NCI-H226 (cell line): ENCODE measurements at places on chromosomes 2 and 18.

DNA sequence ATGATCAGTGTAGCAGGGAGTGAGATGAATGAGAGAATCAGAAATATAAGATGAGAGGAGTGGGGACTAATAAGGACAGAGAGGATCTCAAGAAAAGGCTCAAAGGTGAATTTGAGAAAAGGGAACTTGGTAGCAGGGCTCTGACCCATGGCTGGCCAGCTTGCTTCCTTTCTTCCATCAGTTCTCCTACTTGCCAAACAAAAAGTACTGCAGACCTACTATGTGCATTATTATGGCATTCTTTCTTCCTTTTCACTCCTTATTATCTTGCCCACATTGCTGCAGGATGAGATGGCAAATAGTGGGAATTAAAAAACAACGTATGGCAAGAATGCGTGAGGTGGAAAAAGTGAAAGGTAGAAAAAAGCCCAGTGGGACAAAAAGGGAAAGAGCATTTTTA is 33.0 kb downstream of the PRKD3 start:
- no peak for DNase-seq

DNA sequence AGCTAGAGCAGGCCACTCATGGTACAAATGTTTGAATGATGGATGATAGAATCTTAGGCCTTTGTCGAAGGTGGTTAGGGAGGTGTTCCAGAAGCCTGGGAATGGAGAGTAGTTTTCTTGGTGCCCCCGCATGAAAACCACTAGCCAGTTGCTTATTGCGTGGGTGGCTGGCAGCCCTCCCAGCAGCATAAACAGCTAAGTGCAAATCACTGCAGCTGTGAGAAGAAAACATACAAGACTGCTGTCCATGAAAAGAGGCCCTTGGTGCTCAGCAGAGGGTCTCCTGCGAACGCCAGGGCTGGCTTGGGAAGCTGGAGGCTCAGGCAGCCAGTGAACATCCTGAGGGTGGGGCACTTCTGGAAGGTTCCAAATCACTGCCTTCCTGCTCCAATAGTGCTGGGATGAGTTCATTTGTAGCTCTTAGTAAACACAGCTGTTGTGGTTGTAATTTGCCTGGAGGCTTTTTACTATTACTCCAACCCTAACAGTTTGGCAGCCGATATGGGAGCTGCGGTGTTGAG is 118.8 kb downstream of the MGAT5 start:
- DNase-seq: peak; percentile 83

DNA sequence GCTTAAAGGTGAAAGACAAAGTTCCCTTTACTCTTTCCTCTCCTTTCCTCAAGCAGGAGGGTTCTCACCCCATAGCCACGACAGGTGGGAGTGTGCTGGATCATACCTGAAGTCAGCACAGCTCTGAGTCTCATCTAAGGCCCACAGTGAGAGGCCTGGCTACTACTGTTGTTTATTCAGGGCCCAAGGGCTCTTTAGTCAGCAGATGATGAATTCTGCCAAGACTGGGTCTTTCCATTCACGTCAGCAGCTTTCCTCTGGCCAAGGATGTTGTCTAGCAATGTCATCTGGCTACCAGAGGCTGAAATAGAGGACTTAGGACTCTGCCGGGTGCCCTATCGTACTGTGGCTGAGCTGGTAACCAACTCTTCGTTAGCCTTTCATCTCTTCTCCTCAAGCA is 308.4 kb upstream of the THUMPD2 start:
- no peak for DNase-seq

- no peak for DNase-seq
These were observed 305.9 kb upstream of the SALL3 start for GRCh38 chr18:78673516-78674321.

DNA sequence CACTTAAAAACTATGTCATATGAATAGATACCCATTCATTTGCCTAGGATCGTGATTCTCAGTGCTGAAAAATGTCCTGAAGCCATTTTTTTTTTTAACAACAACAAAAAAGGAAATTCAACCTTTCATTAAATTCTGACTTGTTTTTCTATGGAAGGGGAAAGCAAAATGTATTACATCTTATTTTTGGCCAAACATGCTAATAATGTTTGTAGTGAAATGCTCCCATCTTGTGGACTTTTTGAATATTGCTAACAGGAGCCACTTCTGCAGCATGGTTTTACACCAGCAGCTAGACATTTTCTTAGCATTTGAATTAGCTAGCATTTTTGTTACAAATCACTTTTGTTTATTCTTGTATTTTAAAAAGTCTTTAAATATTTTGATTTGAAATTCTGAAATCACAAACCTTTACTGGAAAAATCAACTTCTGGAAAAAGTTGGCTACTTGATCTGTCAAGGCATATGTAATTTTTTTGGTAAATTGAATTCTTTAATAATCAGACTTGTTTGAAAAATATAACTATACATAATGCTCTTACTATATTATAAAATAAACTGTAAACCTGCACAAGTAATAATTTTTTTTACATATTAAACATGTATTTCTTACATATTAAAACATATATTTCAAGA is 75.8 kb downstream of the KIDINS220 start:
- peak; percentile 12 for DNase-seq

GRCh38 chr2:179927041-179927440 is 65.6 kb upstream of the ZNF385B start:
- DNase-seq: no peak

DNA sequence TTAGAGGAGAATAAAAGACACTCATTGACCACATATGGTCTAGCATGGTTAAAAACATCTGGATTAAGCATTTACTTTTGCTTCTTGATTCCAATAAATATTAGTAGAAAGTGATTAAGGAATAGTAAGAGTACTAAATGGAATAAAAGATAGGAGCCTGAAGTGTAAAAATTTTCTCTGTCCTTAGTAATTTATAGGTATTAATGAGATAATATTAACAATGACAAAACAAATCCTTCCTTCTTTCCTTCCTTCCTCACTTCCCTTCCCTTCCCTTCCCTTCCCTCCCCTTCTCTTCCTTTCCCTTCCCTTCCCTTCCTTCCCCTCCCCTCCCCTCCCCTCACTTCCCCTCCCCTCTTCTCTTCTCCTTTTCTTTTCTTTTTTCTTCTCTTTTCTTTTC is 797.5 kb upstream of the NRXN1 start:
- DNase-seq: no peak

- DNase-seq: no peak
These were observed 299.2 kb upstream of the TFPI start for GRCh38 chr2:187853381-187853791.

DNA sequence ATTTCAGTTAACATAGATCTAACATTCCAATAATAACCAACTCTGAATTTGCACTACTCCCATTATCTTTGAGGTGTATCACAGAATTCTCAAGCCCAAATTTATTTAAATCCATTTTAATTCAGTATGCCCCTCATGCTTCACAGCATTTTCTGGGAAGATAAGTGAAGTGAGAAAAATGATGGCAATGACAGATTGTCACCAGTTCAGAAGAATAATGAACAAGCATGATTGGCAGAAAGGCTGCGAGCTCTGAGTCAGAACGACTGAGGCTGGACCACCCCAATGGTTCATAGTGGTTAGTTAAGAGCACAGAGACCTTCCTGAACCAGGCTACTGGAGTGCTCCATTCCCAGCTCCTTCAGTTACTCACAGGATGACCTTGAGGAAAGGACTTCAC is 4.9 kb downstream of the SPRED2 start:
- DNase-seq: no peak

GRCh38 chr2:72263776-72264060 is 116.1 kb upstream of the CYP26B1 start:
- DNase-seq: no peak

- no peak for DNase-seq
These were observed 223.6 kb downstream of the CDH20 start for GRCh38 chr18:61556862-61557261.
